ENCODE measurements at places on chromosomes 3 and 15.
A peak's percentile ranks its signal among the peaks of the same experiment; 100 is the strongest.

DNA sequence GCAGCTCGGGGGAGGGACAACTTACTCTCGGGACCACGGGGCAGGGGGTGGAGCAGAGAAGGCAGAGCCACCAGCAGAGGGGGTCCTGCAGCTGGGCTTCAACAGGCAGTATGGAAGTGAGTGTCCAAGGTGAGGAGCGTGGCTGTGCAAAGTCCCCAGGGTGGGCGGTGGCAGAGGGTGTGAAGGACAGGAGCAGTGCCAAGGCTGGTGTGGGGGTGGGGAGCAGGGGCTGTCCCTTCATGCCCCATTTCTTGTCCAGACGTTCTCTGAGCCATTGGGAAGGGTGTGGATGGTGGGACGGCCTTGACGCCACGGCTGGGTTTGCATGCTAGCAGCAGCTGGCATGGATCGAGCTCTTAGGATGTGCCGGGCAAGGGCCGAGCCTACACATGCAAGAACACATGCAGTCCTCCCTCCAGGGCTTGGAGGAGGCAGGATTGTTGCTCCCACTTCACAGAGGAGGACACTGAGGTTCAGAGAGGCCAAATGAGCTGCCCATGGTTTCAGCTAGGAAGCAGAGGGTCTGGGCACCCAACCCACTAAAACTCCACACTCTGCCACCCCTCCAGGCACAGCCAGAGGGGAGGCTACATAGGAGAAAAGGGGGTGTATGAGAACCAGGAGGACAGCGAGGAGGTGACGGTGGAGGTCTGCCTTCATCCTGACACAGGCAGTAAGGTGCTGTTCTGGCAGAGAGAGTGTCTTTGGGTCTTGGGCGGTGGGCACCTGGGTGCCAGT is 93.6 kb downstream of the TBC1D2B start:
- no peak for DNase-seq

- no peak for DNase-seq
These were observed 11.8 kb downstream of the PLXNA1 start for GRCh38 chr3:126994661-126995245.

- peak; percentile 55 for DNase-seq
These were observed 3.0 kb downstream of the INKA1 start for GRCh38 chr3:49805897-49806701.

- no peak for DNase-seq
These were observed 758.4 kb upstream of the ROBO1 start for GRCh38 chr3:80526153-80526552.

DNA sequence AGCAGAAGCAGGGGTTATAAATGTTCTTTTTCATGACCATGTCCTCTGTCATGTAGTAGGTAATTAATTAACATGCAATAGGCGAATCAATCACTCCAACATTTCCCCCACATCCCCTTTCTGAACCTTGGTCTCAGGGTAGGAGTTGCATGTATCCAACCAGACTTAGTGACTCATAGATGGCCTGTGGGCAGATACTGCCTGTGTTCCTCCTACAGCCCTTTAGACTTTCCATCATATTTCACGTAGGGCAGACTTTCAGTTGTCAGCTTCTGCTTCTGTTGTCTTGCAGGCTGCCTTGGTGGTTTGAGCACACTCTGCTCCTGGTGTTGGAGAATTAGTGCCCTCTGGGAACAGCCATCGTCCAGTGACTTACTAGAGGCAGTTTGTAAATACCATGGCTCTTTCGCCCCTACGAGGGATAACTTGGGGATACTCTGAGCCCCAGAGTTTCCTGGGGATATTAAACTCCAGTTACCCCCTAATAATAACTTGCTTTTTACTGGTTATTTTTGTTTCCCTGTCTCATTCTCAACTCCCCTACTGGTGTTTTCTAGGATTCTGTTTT is 244.4 kb downstream of the EDEM1 start:
- no peak for DNase-seq

DNA sequence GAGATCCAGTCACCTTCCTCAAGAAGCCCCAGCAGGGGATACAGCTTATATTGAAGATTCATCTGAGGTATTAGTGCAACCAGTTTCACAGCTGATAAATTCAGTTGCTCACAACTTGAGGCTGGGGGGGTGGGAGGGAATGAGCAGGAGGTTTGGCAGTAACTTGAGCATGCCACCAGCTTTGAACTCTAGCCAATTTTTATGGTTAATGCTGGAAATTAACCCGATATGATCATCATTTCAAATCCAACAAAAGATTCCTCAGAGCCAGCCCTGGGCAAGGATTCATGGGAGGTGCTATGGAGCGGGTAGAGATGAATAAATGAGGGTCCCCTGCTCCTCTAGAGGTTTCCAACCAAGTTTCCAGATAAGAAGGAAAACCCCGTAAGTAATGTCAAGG is 73.1 kb upstream of the HES1 start:
- DNase-seq = no peak

DNA sequence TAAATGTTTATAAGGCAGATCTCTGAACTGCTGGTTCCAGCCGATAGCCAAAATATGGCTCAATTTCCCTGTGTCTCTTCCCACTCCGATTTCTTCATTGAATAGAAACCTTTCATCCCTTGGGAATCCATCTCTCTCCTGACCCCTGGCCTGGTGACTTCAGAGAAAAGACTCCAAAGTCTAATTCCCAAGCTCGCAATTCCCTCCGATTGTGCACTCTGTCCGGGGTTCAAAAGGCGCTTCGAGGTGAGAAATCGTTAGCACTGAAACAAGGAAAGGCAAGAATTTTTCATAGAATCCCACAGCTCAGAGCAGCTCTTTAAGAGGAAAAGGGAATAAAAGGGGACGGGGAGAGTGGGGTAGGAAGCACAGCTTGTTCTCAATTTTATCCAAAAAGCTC is 18.4 kb upstream of the RAD18 start:
- no peak for DNase-seq

- DNase-seq = peak; percentile 54
These were observed 685 bp upstream of the FOXB1 start for GRCh38 chr15:60003243-60004008.
